Hair follicular keratinocyte (primary cell): ENCODE measurements at places on chromosomes 16 and 17. TPM values are rescaled to one million over a fixed set of nuclear protein-coding genes. Genes with fewer than 3 reads are reported as not detected.

The ENPP7 gene
- not detected in 2 replicates for total RNA-seq

The CDRT15 gene
- not detected in 2 replicates for total RNA-seq

The FNDC8 gene
- total RNA-seq: not detected in 2 replicates

The CDC6 gene
- 13.6 and 40.7 TPM in 2 replicates for total RNA-seq

The VWA3A gene
- not detected in 2 replicates for total RNA-seq

The TBC1D28 gene
- not detected in 2 replicates for total RNA-seq

The SLC6A2 gene
- 0.04 and 0.08 TPM in 2 replicates for total RNA-seq
